ENCODE measurements at places on chromosomes 7 and 10. TPM values are rescaled to one million over a fixed set of nuclear protein-coding genes. Genes with fewer than 3 reads are reported as not detected.

RBP4 gene
- total RNA-seq: 1.3 TPM

- peaks cover 2% of the 10 kb centered on the region for H3K4me1 ChIP-seq
- H3K36me3 ChIP-seq: peaks cover 9% of the 10 kb centered on the region
- no peaks in the 10 kb centered on the region for H3K27me3 ChIP-seq
- H3K27ac ChIP-seq: no peak overlapping the region
- no peak for DNase-seq
Measured at GRCh38 chr7:130409712-130410072, 29.4 kb downstream of the CPA1 start.

- DNase-seq: peak; percentile 97
- H3K27me3 ChIP-seq: no peaks in the 10 kb centered on the region
- peak within 1 kb of the TSS; percentile 94 for H3K27ac ChIP-seq
- no peaks in the 10 kb centered on the region for H3K36me3 ChIP-seq
- peaks cover 34% of the 10 kb centered on the region for H3K4me1 ChIP-seq
Measured at GRCh38 chr10:92848441-92849233, at the start of gene EXOC6. Gene EXOC6, plus strand, starts transcription at chr10:92848520. Its CDS starts 14 bp downstream, at chr10:92848534.

- no peak overlapping the region for H3K4me3 ChIP-seq
- no peaks in the 10 kb centered on the region for H3K27me3 ChIP-seq
- no peak for DNase-seq
- H3K36me3 ChIP-seq: no peaks in the 10 kb centered on the region
- no peak overlapping the region for H3K27ac ChIP-seq
Measured at GRCh38 chr7:6497994-6498393, 50.2 kb upstream of the DAGLB start.

- peak; percentile 61 for DNase-seq
- H3K4me3 ChIP-seq: no peak overlapping the region
- no peaks in the 10 kb centered on the region for H3K27me3 ChIP-seq
- no peaks in the 10 kb centered on the region for H3K36me3 ChIP-seq
- H3K4me1 ChIP-seq: peaks cover 6% of the 10 kb centered on the region
Measured at GRCh38 chr10:49071160-49071761, 44.1 kb downstream of the VSTM4 start.

GRCh38 chr10:8103543-8103942, 49.1 kb downstream of the GATA3 start:
- H3K27me3 ChIP-seq: no peaks in the 10 kb centered on the region
- H3K4me1 ChIP-seq: no peaks in the 10 kb centered on the region
- no peak for DNase-seq

ABCB4 gene
- total RNA-seq: 23.4 TPM

SFMBT2 gene
- 39.4 TPM for total RNA-seq

DNA sequence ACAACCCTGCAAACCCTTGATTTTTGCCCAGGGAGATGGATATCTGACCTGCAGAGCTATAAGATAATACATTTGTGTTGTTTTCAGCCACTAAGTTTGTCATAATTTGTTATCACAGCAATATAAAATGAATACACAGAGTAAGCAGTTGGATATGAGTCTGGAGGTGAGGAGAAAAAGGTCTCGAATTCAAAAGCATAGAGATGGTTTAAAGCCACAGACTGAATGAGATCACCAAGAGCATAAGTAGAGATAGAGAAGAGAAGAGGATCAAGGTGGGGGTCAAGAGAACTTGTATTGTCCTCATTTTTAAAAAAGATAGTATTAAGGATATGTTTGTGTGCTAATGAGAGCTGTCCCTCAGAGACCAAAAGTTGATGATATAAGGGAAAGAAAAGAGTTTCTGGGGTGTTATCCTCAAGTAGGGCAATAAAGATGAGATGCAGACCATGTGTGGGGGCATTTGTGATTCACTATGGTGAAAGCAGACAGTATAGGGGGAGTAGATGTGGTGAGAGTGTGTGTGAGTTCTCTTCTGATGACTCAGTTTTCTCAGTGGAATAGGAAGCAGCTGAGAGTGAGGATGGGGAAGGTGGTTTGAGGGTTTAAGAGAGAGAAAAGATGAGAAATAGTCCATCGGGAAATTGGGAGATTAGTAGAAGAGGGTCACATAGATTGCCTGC, 25.8 kb upstream of the PCGF5 start:
- H3K27me3 ChIP-seq: no peaks in the 10 kb centered on the region
- no peak for DNase-seq
- H3K4me1 ChIP-seq: peaks cover 30% of the 10 kb centered on the region
- no peaks in the 10 kb centered on the region for H3K36me3 ChIP-seq
- H3K27ac ChIP-seq: no peak overlapping the region

GRCh38 chr10:131358741-131359442, 47.4 kb upstream of the TCERG1L start:
- H3K4me3 ChIP-seq: no peak overlapping the region
- peaks cover 13% of the 10 kb centered on the region for H3K27me3 ChIP-seq
- no peak for DNase-seq

GRCh38 chr7:130899071-130899560, 165.1 kb upstream of the KLF14 start:
- peaks cover 15% of the 10 kb centered on the region for H3K36me3 ChIP-seq
- DNase-seq: no peak
- H3K27me3 ChIP-seq: no peaks in the 10 kb centered on the region
- H3K27ac ChIP-seq: peak overlapping the region; percentile 65
- H3K4me1 ChIP-seq: peaks cover 51% of the 10 kb centered on the region
- no peak overlapping the region for H3K4me3 ChIP-seq

GRCh38 chr10:37734971-37735370, 122.4 kb downstream of the ZNF248 start:
- DNase-seq: no peak
- no peaks in the 10 kb centered on the region for H3K27me3 ChIP-seq
- no peaks in the 10 kb centered on the region for H3K4me1 ChIP-seq
- no peaks in the 10 kb centered on the region for H3K36me3 ChIP-seq
- no peak overlapping the region for H3K4me3 ChIP-seq

MMD2 gene
- not detected for total RNA-seq

- peak overlapping the region; percentile 97 for H3K27ac ChIP-seq
- no peak for DNase-seq
- H3K4me1 ChIP-seq: peaks cover 28% of the 10 kb centered on the region
- H3K36me3 ChIP-seq: no peaks in the 10 kb centered on the region
- H3K4me3 ChIP-seq: peak overlapping the region; percentile 37
- H3K27me3 ChIP-seq: no peaks in the 10 kb centered on the region
Measured at GRCh38 chr10:61897671-61898434, 3.6 kb upstream of the ARID5B start.

DNA sequence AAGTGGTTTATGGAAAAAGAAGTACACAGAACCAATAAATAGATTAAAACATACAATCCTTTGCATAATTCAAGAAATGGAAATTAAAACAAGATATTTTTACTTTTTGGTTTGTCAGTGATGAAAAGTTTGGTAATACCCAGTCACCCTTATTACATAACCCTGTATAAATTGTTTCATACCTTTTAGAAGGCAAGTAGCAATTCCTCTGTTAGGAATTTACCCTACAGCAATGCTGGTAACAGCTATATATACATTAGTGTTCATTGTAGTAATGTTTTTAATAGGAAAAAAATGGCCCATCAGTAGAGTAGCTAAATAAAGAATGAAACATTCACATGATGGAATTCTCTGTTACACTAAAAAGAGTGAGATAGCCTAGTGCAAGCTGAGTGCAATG, 42.7 kb downstream of the PTPN12 start:
- no peak overlapping the region for H3K27ac ChIP-seq
- no peaks in the 10 kb centered on the region for H3K27me3 ChIP-seq
- peaks cover 10% of the 10 kb centered on the region for H3K36me3 ChIP-seq

KAZALD1 gene
- total RNA-seq: 29.5 TPM
